ENCODE measurements at places on chromosomes 5 and 9. TPM values are rescaled to one million over a fixed set of nuclear protein-coding genes. Genes with fewer than 3 reads are reported as not detected.
A peak's percentile ranks its signal among the peaks of the same experiment; 100 is the strongest.

- no peak for DNase-seq
These were observed 146.1 kb upstream of the TSLP start for GRCh38 chr5:110925398-110925797.

DNA sequence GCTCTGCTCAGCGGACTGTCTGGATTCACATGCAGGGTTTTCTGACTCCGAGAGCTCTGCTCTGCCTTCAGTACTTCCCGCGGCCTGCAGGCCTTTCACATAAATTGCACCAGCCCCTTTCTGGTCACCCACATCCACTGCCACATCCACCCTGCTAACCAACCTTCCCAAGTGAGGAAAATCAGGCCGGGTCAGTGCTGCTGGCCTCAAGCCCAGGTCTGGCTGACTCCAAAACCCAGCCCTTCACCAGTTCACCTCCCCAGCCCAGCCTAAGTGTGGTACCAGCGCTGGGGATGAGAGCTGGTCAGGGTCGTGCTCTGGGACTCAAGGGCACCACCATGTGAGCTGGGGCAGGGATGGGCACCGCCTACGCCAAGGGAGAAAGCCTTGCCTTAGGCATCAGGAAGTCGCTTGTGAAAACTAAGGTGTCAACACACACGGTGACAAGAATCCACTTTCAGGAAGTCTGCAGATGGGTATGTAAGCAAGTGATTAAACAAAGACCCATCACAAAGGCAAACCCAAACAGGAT is 12.3 kb downstream of the LMAN2 start:
- DNase-seq: no peak

DNA sequence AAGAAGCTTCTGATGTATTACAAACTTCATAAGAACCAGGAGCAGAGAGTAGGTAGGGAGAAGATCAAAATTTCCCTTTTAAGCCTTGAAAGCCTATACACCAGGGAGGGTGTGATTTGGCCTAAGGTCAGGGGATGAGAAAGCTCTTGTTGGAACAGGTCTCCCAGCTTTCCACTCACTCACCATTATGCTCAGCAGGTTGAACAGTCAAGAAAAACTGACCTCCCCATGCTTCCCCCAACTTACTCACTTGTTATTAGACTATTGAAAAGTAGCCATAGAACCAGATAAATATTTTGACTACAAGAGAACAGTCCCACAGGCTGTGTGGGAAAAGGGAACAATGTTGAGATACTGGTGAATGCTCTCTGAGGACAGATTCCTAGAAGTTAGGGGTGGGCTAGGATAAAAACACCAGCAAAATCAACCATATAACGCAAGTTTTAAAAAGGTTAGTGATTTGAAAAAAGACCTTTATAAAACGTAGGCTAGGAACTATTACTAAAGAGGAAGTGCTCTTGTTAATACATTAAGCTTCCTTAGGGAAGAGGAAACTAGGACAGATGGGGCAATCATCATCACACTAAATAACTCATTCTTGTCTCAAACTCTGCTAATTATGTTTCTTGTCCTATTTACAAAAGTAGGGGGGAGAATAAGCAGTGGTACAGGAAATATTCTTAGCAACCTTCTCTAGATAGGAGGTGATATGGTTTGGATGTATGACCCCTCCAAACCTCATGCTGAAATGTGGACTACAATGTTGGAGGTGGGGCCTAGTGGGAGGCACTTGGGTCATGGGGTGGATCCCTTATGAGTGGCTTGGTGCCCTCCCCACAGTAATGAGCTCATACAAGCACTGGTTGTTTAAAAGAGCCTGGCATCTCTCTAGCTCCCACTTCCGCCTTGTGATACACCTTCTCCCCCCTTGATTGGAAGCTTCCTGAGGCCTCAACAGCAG is 31.0 kb downstream of the PCDHGC5 start:
- DNase-seq: no peak

- DNase-seq: no peak
These were observed 9.5 kb downstream of the MVB12B start for GRCh38 chr9:126335837-126336735.

GRCh38 chr9:32899761-32900160 is 101.7 kb downstream of the APTX start:
- no peak for DNase-seq

DNA sequence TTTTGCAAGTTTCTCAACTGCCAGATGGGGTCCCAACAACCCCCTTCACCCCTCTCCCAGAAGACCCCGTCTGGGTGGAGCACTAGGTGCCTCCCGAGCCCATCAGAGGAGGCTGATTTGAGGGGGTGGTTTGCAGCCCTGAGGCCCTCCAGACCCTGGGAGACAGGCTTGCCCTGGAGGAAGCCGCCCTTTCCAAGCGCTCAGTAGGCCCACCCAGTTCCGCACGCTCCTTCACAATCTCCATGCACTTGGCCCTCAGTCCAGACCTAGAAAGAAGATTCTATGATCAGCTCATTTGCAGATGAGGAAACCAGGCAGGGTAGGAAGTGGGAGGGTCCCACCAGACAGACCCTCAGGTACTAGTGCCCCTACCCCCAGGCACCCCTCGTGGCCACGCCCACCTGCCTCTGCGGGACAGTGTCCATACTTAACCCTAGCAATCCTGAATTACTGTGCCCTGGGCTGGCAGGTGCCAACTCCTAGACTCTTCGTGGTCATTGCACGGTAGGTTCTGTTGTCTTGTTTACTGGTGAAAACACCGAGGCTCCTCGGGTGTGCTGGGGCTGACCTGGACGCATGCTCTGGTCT is 22.3 kb downstream of the OR2V1 start:
- DNase-seq: no peak

- no peak for DNase-seq
These were observed 86.7 kb upstream of the ICE1 start for GRCh38 chr5:5335700-5336264.

DNA sequence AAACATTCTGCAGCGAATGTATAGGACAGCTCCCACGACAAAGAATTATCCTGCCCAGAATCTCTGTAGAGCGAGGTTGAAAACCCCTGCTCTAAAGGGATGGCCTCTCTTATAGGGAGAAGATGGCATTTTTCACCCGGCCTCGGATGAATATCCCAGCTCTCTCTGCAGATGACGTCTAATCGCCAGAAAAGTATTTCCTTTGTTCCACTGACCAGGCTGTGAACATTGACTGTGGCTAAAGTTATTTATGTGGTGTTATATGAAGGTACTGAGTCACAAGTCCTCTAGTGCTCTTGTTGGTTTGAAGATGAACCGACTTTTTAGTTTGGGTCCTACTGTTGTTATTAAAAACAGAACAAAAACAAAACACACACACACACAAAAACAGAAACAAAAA is 17.4 kb upstream of the RARS1 start:
- no peak for DNase-seq

GRCh38 chr9:22049411-22049810 is 40.3 kb upstream of the CDKN2B start:
- no peak for DNase-seq

DNA sequence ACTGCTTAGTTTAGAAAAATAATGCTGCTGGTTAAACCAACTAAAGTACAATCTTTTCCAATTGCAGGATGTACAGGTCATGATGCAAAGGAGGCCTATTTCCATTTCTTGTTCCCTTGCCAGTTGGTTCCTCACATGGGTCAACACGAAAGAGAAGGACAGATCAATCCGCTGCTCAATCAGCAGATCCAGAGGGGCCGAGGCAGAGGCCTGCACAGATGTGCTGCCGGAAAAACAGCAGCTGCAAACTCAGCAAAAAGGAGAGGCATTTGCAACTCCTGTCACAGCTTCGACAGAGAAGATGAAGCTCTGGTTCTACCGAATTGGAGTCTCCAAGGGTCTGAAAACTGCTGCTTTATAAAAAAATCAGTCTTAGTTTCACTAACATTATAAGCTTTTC is 69.8 kb downstream of the NIPSNAP3B start:
- DNase-seq: no peak

GRCh38 chr9:7613931-7614330 is 185.6 kb downstream of the DMAC1 start:
- no peak for DNase-seq

- no peak for DNase-seq
These were observed 172.4 kb downstream of the DMRT2 start for GRCh38 chr9:1222511-1222910.

DNA sequence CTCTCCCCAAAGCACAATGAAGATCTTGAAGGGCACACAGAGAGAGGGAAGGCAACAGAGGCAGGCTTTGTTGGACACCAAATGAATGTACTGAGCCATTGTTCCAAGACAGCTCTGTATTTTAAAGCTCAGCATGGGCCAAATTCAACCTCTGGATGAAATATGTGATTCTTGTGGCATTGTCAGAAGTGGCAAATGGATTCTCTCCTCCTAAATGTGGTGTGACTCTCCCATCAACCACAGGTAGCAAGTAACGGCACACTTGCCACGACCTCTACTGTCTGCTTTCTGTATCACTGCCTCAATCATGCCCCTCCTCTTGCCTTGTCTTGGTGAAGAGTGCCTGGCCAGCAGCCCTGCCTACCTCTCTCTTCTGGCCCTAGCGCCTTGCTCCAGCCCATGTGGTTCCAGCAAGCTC is 6.1 kb upstream of the MOB3B start:
- no peak for DNase-seq

- DNase-seq: peak; percentile 12
These were observed 1.6 kb downstream of the ZFYVE16 start for GRCh38 chr5:80409367-80409966.

DNA sequence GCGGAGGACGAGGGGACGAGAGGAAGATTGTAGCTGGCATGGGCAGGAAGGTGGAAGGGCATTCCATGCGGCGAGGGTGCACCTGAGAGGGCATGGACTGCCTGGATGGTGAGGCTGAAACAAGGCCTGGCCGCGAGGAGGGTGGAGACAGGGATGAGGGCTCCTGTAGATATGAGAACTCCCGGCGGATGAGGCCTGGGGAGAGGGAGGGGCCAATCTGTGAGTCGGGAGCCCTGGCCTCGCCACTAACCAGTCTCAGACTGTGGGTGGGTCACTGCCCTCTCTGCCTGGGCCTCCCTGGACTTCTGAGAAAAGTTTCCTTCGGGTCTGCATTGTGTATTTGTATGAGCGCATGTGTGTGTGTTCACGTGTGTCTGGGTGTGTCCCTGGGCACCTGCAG is 55.4 kb downstream of the LMX1B start:
- DNase-seq: no peak

DNA sequence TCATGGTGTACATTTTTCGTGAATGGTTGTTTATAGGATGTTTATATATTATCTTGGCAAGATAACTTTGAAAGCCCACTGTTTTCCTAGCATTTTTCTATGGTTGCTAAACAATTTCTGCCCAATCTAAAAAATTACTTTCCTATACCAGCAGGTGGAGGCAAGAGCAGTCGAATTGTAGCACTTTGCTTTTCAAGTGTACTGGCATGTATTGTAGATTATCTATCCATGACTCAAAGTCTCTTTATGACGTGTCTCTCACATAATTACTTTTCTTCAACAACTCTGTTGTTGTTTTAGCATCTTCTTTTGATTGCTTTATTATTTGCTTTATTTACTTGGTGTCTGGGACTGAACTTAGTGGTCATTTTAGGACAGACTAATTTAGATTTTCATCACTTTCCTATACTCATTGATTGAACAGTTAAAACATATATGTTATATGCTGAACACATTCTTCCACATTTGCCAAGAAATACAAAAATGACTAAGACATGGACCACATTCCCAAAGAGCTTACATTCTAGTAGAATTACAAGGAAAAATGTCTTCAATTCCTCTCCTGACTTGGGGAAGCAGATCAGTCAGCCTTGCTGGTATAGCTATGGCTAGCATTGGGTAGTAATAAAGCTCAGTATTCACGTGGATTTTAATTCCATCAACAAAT is 20.7 kb downstream of the NLN start:
- peak; percentile 35 for DNase-seq

- peak; percentile 75 for DNase-seq
These were observed at the start of gene GNA14 for GRCh38 chr9:77648234-77649108. GNA14 (minus strand) TSS chr9:77648322; CDS start chr9:77647793, 529 bp downstream.

DNA sequence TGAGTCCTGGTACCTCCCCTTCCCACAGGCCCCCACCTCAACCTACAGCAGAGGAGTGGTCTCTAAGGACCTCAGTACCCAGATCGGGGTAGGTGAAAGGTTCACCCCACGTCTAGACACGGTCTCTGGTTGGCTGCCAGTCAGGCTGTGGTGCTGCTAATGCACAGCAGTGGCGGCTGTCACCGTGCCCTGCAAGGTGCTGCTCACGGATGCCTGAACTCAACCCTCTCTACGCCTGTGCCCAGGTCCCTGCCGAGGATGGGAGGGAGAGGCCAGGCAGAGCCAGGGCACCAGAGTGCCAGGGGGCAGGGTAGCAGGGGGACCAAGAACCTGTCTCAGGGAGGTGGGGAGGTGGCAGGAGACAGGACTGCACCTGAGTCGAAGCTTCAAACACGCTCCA is 14.3 kb downstream of the IER5L start:
- no peak for DNase-seq

- no peak for DNase-seq
These were observed 4.9 kb downstream of the TUT7 start for GRCh38 chr9:86349271-86349670.

- no peak for DNase-seq
These were observed 44.4 kb downstream of the ZNF474 start for GRCh38 chr5:122173474-122174415.

- no peak for DNase-seq
These were observed 64.7 kb downstream of the ERMP1 start for GRCh38 chr9:5767968-5768932.

- no peak for DNase-seq
These were observed 338.7 kb downstream of the NPR3 start for GRCh38 chr5:33049842-33050241.

- no peak for DNase-seq
These were observed 878.2 kb upstream of the DMAC1 start for GRCh38 chr9:8677741-8678140.

DNA sequence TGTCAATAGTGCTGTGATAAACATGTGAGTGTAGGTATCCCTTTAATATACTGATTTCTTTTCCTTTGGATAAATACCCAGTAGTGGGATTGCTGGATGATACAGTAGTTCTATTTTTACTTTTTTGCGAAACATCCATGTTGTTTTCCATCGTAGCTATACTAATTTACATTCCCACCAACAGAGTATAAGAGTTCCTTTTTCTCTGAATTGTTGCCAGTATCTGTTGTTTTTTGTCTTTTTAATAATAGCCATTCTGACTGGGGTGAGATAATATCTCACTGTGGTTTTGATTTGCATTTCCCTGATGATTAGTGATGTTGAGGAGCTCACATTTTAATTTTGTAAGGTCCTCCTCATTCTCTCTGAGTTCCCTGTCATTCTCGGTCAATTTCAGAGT is 71.1 kb upstream of the NFIL3 start:
- no peak for DNase-seq

GRCh38 chr5:123455640-123456039 is 32.4 kb upstream of the CEP120 start:
- DNase-seq: no peak

Gene C9orf153
- not detected for total RNA-seq

Gene FAM153A
- 13.4 TPM for total RNA-seq

Gene FST
- total RNA-seq: 2.7 TPM

Gene ABLIM3
- 21.7 TPM for total RNA-seq

Gene ACSL6
- 1.4 TPM for total RNA-seq

Gene OTULINL
- total RNA-seq: 10.8 TPM

Gene CCL27
- total RNA-seq: not detected

Gene FAM221B
- not detected for total RNA-seq

Gene PCDHGB5
- 12.3 TPM for total RNA-seq
